ENCODE measurements at places on chromosomes 6 and 20. TPM values are rescaled to one million over a fixed set of nuclear protein-coding genes. Genes with fewer than 3 reads are reported as not detected.

Gene FAM209B
- not detected for total RNA-seq

Gene DCBLD1
- 39.2 TPM for total RNA-seq

Gene ANKRD6
- total RNA-seq = 14.9 TPM

Gene PLA2G7
- total RNA-seq = not detected

Gene RHAG
- not detected for total RNA-seq

Gene PLG
- not detected for total RNA-seq

Gene TMEM217
- total RNA-seq = 1.4 TPM

Gene PTGIS
- 121 TPM for total RNA-seq

Gene SERPINB1
- 8.0 TPM for total RNA-seq

Gene KIF25
- total RNA-seq = 0.72 TPM

Gene GSTA3
- not detected for total RNA-seq

Gene ECT2L
- total RNA-seq = not detected

Gene TEAD3
- 16.2 TPM for total RNA-seq

Gene SNX21
- total RNA-seq = 64.4 TPM
